ENCODE measurements at places on chromosomes 5 and 9. TPM values are rescaled to one million over a fixed set of nuclear protein-coding genes. Genes with fewer than 3 reads are reported as not detected.

DNA sequence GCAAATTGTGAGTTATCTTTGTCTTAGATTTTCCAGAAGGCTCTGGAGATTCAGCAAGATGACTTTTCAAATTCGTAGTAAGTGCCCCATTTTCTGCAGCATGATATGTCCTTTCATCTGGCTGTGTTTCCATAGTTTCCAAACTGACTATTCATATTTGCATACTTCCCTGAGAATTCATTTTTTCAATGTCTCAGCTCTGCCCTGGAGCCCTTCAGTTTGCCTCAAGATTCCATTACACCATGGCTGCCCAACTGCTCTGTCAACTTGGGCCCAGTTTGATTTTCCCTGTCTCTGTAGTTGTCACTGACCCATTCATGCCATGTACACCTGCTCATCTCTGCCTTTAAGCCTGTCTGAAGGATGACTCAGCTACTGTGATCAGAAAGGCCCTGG lies 94.2 kb upstream of the RUSC2 start:
- no peak for DNase-seq
- H3K27ac ChIP-seq, result no peak overlapping the region
- H3K27me3 ChIP-seq, result no peaks in the 10 kb centered on the region
- H3K4me1 ChIP-seq, result no peaks in the 10 kb centered on the region
- H3K36me3 ChIP-seq, result peaks cover 24% of the 10 kb centered on the region
- H3K4me3 ChIP-seq, result no peak overlapping the region

GRCh38 chr5:73729329-73729728 lies 103.3 kb downstream of the ARHGEF28 start:
- peaks cover 73% of the 10 kb centered on the region for H3K27me3 ChIP-seq
- H3K4me3 ChIP-seq, result no peak overlapping the region
- DNase-seq, result no peak
- H3K4me1 ChIP-seq, result no peaks in the 10 kb centered on the region
- no peaks in the 10 kb centered on the region for H3K36me3 ChIP-seq

GRCh38 chr5:71934322-71934721 lies 173.0 kb upstream of the MAP1B start:
- no peaks in the 10 kb centered on the region for H3K4me1 ChIP-seq
- H3K27me3 ChIP-seq, result no peaks in the 10 kb centered on the region
- no peaks in the 10 kb centered on the region for H3K36me3 ChIP-seq
- DNase-seq, result no peak

- no peaks in the 10 kb centered on the region for H3K36me3 ChIP-seq
- no peaks in the 10 kb centered on the region for H3K27me3 ChIP-seq
- DNase-seq, result no peak
- H3K27ac ChIP-seq, result no peak overlapping the region
- H3K4me1 ChIP-seq, result no peaks in the 10 kb centered on the region
Observed at GRCh38 chr5:146717951-146718350, 160.6 kb downstream of the PPP2R2B start.

GFI1B gene
- not detected for polyA plus RNA-seq

DNA sequence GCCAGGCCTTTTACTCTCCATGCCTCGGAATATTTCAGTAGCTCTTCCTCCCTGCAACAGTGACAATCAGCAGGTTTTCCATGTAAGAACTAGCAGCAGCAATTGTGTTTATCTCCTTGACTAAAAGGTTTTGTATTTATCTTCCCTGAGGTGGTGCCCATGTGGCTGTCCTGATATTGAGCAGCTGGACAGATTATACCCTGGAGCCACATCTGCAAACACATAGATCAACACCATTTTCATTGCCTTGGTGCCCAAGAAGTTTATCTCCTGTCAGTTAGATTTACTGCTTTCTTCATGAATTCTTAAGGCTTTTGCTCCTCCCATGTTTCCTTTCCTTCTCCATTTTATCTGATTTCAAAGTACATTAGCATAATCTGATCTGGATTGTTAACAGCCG lies 378.4 kb downstream of the SPATA31D1 start:
- H3K27me3 ChIP-seq, result no peaks in the 10 kb centered on the region
- no peaks in the 10 kb centered on the region for H3K36me3 ChIP-seq
- H3K27ac ChIP-seq, result no peak overlapping the region
- H3K4me1 ChIP-seq, result no peaks in the 10 kb centered on the region
- no peak for DNase-seq

TMOD1 gene
- polyA plus RNA-seq, result 219 TPM

ZSWIM6 gene
- polyA plus RNA-seq, result 8.3 TPM

CNTLN gene
- polyA plus RNA-seq, result 3.7 TPM

DNA sequence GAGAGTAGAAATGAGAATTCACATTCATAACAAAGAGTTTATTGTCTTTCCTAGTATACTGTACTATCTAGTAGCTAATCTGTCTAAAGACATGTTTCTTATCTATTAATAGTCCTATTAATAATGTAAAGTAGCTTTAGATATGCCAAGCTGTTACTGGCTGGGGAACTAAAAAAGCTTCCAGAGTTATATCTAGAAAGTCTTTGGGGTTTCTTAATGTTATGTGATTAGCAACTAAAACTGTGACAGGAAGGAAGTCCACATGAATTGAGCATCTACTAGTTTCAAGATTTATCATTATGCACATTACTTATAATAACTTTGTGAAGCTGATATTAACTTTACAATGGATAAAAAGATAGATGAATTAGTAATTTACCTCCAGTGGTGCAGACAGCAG lies 122.7 kb upstream of the CDKN2B start:
- no peaks in the 10 kb centered on the region for H3K36me3 ChIP-seq
- H3K27me3 ChIP-seq, result no peaks in the 10 kb centered on the region
- no peak overlapping the region for H3K4me3 ChIP-seq
- H3K27ac ChIP-seq, result no peak overlapping the region
- peaks cover 10% of the 10 kb centered on the region for H3K4me1 ChIP-seq
